ENCODE measurements at places on chromosomes 12 and 14.

DNA sequence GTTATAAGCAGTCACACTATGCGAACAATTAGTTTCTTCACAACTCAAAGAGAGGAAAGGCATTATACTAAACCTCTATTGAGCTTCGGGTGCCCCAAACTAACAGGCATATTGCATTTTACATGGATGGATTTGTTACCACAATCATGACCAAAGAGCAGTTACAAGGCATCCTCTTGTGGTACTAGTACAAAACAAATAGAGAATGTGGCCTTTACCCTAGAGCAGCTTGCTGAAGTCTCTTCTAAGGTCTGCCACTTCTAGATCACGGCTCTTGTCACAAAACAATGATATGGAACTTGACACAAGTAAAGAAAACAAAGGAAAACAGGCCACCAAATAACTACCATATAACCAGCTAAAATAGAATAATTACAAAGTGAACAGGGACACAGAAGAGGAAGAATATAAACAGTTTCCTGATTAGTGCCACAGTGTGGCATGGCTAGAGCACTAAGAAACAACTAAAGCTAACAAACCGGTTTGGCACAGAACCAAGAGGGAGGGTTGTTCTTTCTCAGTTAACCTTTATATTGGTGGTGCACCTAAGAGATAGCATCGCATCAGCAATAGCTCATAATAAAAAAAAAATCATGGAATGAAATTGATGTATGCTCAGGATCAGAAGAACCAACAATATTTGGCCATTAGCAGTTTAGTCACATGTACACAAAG lies 209.7 kb upstream of the ATP2B1 start:
- no peak for DNase-seq

DNA sequence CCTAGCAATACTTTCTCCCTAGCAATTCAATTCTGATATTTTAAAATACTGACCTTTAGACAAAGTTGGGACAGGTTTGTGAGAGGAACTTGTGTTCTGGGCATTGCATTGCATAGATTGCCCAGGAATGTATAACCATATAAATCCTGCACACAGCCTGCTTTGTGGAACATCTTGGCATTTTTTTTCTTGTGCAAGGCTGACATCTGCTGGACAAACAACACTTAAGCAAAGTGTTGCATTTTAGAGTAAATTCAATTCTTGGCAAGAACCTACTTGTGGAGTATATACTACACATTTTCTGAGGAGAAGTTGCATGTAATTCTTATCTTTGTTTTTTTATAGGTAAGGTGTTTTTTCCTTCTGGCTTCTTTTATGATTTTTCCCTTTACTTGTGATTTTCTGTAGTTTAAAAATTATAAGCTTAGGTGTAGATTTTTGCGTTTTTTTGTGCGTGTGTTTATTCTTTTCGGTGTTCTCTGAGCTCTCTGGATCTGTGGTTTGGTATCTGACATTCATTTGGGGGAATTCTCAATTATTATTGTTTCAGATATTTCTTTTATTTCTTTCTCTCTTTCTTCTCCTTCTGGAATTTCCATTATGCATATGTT lies 26.4 kb downstream of the TESPA1 start:
- peak; percentile 60 for DNase-seq

DNA sequence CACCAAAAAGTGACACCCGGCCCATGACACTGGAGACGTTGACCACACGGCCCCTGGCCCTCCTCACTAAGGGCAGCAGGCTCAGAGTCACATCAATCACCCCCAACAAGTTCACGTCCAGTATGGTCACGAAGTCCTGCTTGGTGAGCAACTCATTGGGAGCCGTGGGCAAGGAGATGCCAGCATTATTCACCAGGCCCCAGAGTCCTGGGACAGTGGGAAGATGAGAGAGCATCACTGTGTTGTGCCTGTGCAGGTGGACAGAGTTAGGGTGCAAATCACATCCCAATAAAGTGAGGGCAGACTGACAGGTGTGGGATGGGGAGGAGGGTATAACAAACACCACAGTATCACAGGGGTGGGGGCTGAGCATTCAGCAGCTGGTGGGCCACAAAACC lies 2.5 kb downstream of the RDH16 start:
- DNase-seq = no peak

GRCh38 chr12:75623631-75624154 lies 112.3 kb upstream of the KRR1 start:
- peak; percentile 37 for DNase-seq

DNA sequence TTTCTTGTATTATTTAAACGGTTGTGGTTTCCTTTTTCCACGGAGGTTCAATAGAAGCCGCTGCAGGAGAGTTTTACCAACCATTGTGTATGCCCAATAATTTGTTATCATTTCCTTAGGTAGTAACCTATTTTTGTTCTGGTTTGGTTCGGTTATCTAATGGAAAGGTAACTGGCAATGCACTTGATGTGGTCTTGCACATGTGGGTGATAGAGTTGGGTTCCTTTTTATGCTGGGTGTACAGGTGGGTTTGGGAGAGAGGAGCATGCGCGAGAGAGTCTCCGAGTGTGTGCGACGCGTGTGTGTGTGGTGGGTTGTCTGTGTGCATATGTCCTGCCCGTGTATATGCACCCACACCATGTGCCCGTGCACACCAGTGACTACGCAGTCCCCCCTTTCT lies 102.7 kb upstream of the FKBP4 start:
- DNase-seq = no peak

DNA sequence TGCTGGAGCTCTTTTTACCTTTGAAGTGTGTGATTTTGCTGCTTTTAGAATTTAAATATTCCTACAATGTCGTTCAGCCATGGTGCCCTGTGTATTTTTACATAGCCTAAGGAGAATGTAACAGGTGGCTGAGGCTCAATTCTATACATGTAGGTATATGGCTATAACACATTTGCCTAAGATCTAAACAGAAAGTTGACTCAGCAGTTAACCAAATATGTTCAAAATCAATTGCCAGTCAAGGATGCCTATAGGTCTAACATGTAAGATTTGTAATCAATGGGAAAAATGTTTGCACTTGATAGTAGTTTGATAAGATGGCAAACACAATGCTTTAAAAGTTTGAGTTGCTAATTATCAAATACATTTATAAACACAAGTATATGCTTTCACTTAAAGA lies 8.2 kb downstream of the PAWR start:
- DNase-seq = no peak

DNA sequence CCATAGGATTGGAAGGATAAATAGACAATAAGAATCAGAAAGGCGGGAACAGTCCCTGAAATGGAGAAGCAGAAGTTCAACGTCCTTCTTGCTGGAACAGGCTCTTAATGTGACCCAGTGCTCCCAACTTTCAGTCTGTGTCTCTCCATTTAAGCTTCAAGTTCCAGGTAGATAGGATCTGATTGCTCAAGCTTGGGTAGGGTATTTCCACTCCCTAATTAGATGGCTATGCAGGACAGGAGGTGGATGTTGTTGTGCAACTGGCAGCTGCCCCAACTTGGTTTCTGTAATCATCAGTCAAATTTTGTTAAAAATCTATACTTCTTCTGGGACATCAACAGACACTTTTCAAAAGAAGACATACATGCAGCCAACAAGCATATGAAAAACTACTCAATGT lies 266.2 kb downstream of the C12orf75 start:
- no peak for DNase-seq

- no peak for DNase-seq
Observed at GRCh38 chr12:78898416-78898815, 33.8 kb downstream of the SYT1 start.

- DNase-seq = no peak
Observed at GRCh38 chr14:24613241-24613640, 3.8 kb upstream of the GZMH start.

GRCh38 chr14:101006008-101006407 lies 102.5 kb upstream of the RTL1 start:
- no peak for DNase-seq

DNA sequence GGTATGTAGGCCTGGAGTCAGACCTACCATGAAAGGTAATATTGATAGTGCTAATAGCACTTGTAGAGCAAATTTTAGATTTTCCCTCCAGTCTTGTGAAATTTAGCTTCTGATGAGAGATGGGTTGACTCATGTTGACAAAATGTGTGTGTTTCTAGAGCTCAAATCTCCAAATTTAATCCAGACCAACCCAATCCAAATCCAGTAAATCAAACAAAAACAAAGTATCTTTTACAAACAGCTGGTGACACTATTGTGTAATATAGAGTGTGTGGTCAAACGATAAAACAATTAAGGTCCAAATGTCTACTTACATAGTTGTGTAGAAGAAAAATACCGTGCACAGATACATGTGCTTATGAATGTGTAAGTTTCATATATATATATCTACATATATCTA lies 63.4 kb upstream of the KITLG start:
- DNase-seq = no peak

DNA sequence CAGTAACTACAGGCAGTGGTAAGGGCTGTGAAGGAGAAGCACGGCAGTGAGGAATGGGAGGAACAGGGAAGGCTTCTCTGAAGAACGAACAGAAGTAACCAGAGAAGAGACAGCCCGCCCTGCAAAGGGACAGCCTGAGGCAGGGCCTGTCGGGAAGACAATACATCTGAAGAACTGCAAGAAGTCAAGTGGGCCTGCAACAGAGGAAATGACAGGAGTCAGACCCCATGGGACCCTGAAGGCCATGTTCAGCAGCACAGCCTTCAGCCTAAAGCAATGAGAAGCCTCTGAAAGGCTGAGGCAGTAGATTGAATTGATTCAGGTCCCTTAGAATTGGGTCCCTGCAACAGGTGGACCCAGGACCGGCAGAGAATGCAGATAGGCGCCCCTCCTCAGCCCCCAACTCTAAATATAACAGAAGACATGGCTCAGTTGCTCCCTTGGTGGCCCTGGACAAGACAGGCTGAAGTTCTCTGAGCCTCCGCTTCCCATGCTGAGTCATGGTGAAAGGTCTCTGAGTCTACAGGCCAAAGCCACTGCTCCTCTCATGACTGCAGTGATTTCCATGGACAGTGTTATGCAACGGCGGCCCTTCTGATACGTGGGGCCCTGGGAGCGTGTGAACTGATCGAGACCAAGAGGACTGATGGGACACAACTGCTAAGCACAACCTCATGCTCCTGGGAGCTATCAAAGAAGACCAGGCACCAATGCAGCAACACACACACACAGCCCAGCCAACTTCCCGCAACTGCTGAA lies 10.8 kb upstream of the ACTR6 start:
- DNase-seq = no peak

GRCh38 chr12:119681111-119681510 lies 13.2 kb downstream of the PRKAB1 start:
- DNase-seq = no peak

DNA sequence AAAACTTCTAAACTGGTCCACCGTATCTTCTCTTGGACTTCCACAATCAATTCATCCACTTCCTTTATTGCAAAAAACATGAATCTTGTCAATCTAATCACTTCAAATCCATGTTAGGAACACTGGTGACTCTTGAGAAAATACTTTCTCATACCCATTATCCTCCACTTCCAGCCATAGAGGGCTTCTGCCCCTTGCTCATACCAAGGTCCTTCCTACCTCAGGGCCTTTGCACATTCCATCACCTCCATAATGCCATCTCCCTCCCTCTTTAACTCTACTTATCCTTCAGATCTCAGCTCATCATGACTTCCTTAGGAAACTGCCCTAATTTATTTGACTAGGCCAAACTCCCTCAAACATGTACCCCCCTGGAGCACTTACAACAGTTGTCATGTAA lies 16.6 kb downstream of the STXBP6 start:
- DNase-seq = no peak

- no peak for DNase-seq
Observed at GRCh38 chr14:66998013-66998412, 191.2 kb upstream of the GARIN2 start.

- no peak for DNase-seq
Observed at GRCh38 chr12:87086118-87086891, 830.1 kb upstream of the MGAT4C start.
